ENCODE measurements at places on chromosomes 6 and 20. TPM values are rescaled to one million over a fixed set of nuclear protein-coding genes. Genes with fewer than 3 reads are reported as not detected.

DNA sequence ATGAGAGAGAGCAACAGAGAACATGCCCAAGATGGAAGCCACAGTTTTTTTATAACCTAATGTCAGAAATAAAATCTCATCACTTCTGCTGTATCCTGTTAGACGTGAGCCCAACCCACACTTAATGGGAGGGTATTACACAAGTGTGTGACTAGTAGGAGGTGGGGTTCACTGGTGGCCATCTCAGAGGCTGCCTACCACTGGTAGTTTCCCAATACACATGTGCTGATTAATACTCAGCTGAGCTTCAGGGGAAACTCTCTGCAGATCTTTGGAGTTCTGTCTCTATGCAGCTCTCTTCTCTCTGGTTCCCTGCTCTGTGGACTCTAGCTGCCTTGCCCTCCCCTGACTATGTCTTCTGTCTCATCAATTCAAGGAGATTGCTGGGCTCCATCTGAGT is 35.7 kb downstream of the CNBD2 start:
- no peak overlapping the region for H3K4me3 ChIP-seq
- H3K36me3 ChIP-seq = no peaks in the 10 kb centered on the region
- no peaks in the 10 kb centered on the region for H3K27me3 ChIP-seq
- no peak for DNase-seq
- no peaks in the 10 kb centered on the region for H3K4me1 ChIP-seq

- H3K27me3 ChIP-seq = no peaks in the 10 kb centered on the region
- DNase-seq = no peak
- no peak overlapping the region for H3K27ac ChIP-seq
- no peaks in the 10 kb centered on the region for H3K4me1 ChIP-seq
- no peaks in the 10 kb centered on the region for H3K36me3 ChIP-seq
These were observed 123.3 kb downstream of the INSM1 start for GRCh38 chr20:20491110-20491783.

PGC gene
- total RNA-seq = 0.31 TPM

PRR18 gene
- 2.9 TPM for total RNA-seq

TLDC2 gene
- total RNA-seq = not detected

GRCh38 chr20:4886771-4887527 is 114.4 kb downstream of the SLC23A2 start:
- no peak for DNase-seq
- peaks cover 28% of the 10 kb centered on the region for H3K36me3 ChIP-seq
- H3K4me3 ChIP-seq = no peak overlapping the region
- no peaks in the 10 kb centered on the region for H3K4me1 ChIP-seq
- no peak overlapping the region for H3K27ac ChIP-seq

GRCh38 chr6:8299034-8299433 is 136.3 kb downstream of the SLC35B3 start:
- H3K27ac ChIP-seq = no peak overlapping the region
- no peaks in the 10 kb centered on the region for H3K4me1 ChIP-seq
- no peak overlapping the region for H3K4me3 ChIP-seq
- no peak for DNase-seq
- no peaks in the 10 kb centered on the region for H3K27me3 ChIP-seq
